ENCODE measurements at places on chromosomes 5 and 9.

- DNase-seq, result no peak
Observed at GRCh38 chr5:77083088-77083487, 4.0 kb downstream of the ZBED3 start.

DNA sequence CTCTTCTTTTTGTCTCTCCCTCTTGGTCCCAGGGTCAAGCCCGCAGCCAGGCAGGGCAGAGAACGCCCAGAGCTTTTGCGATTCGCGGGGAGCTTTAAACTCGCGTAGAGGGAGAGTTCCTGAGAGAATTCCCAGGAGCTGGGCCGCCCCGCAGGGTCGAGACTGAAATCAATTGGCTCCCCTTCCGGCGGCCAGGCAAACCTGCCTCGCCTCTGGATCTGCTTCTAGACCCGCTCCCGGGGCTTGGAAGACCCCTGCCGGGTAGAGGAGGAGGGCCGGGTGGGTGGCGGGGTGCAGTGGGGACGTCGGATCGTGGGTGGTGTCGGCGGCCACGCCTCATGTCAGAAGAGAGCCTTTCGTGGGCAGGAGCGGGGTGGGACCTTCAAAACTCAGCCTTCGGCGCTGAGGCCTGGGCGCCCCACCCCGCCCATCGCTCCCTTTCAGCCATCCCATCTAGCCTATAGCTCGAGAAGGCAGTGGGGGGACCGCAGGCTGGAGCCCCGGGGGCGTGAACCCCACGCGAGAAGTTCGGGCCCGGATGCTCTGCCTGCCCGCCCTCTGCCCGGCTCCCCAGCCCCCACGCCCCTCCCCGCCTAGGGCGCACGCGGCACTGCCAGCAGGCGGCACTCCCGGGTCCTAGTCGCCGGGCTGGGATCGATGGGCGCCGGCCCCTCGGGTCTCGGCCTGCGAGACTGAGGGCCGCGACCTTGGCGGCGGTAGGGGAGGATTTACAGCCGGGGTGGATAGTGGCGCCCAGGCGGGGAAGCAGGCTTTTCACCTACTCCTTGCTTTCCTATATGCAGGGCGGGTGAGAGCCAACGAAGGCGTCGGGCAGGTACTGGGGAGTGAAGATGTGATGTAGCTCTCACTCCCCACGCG lies 6.1 kb downstream of the PRDM6 start:
- DNase-seq, result no peak

DNA sequence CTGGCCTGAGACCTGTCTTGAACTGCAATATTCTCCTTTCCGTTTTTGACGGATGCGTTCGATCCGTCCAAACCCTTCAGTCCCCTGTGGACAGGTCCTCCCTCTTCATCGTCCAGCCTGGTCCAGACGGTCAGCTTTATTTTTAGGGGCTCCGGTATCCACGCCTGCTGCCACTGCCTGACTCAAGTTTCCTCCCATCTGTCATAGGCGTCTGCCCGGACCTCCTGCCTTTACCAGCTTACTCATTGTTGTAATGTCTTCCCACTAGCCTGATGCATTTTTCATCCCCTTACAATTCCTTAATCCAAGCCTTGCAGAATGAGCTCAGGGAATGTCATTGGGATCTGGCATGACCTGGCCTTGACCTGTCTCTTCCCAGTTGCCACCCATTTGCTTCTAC lies 145.8 kb downstream of the TENT4A start:
- no peak for DNase-seq

DNA sequence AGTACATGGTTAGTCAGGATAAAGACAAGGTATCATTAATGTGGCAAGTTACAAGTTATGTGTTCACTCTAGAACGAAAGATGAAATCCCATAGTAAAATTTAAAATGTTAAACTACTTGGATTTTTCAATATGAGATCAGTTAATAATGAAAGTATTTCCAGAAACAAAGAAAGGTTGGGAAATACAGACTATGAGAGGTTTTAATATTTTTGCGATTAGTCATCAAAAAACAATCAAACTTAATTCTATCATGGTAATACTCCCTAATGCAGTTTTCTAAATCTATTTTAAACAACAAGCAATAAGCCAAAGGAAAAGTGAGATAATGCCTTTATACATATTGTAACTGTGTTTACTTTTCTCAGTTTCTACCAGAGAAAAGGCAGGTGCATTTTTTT lies 10.6 kb downstream of the CDH12 start:
- DNase-seq, result no peak

DNA sequence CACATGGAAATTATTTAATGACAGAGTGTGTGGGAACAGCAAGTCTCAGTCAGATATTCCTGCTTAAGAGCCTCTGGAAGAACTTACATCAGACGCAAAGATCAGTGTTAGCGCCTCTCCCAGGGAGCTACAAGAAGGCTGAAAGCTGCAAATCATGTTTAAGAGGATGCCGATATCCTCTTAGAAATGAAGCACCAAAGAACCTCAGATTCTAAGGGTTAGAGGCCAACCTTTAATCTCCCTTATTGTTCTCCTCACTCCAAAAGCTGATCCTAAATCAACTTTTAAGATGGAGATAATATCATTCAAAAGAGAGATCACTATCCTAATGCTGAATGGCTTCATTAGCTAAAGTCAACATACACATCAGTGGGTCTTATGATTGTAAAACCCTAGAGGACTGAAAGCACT lies 160.6 kb downstream of the NFIB start:
- DNase-seq, result no peak

- no peak for DNase-seq
Observed at GRCh38 chr5:34844106-34844505, 5.1 kb downstream of the TTC23L start.
